ENCODE measurements at places on chromosomes 5 and 9.

- DNase-seq = no peak
Observed at GRCh38 chr5:147869112-147869511, 9.4 kb upstream of the SCGB3A2 start.

DNA sequence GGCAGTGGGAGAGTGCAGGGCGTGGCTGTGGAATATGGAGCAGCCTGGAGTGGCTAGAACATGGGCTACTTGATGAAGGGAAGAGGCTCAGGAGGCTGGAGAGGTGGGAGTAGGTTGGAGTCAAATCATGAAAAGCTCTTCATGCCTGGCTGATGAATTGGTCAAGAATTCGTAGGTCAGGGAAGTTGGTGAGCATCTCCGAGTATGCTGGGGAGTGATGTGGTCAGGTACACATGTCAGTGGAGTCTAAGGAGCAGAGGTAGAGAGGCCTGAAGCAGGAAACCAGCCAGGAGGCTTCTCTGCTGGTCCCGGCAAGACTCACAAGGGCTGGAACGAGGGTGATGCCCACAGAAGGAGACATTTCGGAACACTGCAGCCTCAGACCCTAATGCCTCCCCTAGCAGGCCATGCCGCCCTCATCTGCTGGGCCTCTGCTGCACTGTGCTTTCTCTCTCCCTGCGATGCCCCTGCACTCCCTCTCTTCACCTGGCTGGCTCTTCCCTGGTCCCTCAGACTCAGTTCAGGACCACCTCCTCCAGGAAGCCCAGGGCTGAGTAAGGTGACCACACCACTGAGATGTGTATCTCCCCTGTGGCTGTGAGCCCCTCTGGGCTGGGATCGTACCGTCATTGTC is 33.6 kb downstream of the TMOD1 start:
- DNase-seq = no peak

GRCh38 chr9:72292874-72293607 is 72.0 kb downstream of the ZFAND5 start:
- DNase-seq = no peak

GRCh38 chr9:23438299-23438907 is 387.6 kb downstream of the ELAVL2 start:
- no peak for DNase-seq

GRCh38 chr9:123319541-123320339 is 36.3 kb upstream of the CRB2 start:
- no peak for DNase-seq

DNA sequence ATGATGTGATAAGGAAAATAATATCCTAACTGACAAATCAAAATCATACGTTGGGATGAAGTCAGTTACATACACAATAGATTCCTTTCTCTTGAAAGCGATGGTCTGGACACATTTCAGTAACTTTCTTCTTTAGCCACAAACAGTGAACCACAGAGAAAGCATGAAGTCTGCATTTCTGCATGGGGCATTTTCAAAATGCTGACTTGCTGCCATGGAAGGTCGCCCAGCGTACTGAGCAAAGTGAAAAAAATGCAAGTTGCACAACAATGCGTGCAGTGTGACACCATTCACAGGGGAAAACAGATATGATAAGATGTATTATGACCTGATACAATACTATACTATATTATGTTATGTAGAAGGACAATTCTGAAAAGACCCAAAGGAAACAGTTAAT is 146.3 kb downstream of the SNX18 start:
- no peak for DNase-seq

GRCh38 chr5:124262470-124262869 is 484.0 kb downstream of the ZNF608 start:
- no peak for DNase-seq

DNA sequence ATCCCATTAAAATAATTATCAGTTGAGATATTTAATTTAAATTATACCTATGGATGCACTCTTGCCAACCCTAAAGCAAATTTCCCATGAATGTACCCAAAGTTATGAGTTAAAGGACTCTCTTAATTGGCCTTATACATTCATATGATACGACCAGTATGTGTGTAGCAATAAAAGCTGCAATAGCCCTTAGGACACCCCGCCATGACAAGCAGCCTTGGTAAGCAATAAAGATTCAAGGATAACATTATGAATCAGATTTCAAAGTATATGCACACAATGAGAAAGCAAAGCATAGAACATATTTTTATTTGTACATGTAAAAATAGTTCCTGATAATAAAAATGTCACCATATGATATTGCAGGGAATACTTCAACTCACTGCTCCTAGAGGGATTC is 1699.3 kb upstream of the CDH9 start:
- no peak for DNase-seq

- DNase-seq = no peak
Observed at GRCh38 chr5:88394536-88395175, 126.0 kb upstream of the TMEM161B start.

DNA sequence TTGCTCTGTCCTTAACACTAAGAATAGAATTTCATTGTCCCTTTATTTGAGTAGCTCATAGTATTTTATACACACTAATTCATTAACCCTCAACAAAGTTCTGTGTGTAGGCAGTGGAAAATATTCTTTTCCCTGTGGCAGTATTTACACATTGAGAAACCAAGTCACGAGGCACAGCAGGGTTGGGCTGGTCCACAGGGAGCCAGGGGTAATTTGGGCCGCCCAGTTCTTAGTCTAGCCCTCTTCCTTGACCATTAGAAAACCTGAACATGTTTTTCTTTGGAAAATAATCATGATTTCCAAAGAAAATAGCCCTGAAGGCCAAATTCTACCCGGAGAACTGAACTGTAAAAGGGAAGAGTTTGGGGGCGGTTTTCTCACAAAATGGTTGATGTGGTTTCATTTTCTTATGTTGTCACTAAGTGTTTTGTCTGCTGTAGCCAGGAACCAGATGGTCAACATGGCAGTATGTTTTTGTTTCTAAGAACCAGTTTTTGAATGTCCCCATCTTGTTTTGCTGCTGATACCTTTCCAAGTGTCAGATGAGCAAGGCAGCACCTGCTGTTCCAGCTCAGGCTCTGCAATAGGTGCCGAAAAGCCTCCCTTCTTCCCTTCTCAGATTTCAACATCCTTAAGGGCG is 29.6 kb downstream of the ARHGEF28 start:
- DNase-seq = no peak

- DNase-seq = no peak
Observed at GRCh38 chr5:77431286-77431685, 60.8 kb downstream of the WDR41 start.

- no peak for DNase-seq
Observed at GRCh38 chr5:61887271-61887670, 418.7 kb upstream of the KIF2A start.

GRCh38 chr5:78353520-78353919 is 6.9 kb upstream of the SCAMP1 start:
- DNase-seq = no peak

DNA sequence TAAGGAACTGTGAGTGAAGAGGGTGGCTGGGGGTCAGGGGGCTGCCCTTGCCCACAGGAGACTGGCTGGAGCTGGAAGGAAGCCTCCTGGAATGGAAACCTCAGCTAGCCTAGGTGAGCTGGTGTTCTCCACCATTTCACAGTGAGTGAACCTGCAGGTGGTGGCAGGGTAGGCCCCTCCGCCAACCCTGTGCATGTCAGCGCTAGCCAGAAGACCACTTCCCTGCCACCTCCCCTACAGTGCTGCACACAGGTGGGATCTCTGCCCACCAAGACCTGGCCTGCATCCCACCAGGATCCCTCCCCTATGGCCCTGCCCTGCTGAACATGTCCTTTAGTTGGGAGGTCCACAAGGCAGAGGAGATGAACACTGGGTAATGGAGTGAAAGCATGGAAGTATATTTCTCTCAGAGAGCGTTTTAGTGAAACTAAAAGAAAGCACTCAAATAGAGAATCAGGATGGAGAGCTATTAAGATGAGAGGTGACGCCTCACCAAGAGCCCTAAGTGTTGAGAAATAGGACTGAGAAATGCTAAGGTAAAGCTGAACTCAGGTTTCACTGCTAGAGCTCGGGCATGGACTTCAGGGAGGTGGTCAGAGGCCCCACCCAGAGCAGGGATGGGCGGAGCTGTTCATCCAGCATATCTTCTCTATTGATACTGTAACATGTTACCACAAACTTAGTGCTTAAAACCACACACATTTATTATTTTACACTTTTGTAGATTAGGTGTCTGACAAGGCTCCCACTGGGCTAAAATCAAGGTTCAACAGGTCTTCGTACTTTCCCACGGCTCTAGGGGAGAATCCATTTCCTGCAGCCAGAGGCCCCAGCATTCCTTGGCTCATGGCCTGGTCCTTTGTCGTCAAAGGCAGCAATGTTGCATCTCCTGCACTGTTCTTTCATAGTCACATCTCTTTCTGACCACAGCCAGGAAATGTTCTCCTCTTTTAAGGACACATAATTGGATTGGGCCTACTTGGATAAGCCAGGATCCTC is 83.2 kb downstream of the DIRAS2 start:
- DNase-seq = no peak

DNA sequence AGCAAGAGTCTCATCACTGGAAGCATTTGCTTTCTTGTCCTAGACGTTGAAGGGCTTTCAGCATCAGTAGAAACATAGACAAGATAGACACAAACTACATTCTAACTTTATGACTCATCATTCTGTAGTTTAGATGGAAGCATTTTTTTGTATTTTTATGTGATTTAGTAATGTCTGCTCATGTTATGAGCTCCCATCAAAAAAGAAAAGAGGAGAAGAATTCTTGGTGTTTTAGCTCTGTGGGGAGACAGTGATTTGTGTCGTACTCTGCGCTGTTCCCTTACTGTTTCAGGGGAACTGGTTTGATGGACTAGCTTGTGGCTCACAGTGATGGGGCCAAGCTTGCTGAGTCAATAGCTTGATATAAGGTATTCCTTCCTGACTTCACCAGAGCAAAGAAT is 159.2 kb upstream of the WWC1 start:
- no peak for DNase-seq

DNA sequence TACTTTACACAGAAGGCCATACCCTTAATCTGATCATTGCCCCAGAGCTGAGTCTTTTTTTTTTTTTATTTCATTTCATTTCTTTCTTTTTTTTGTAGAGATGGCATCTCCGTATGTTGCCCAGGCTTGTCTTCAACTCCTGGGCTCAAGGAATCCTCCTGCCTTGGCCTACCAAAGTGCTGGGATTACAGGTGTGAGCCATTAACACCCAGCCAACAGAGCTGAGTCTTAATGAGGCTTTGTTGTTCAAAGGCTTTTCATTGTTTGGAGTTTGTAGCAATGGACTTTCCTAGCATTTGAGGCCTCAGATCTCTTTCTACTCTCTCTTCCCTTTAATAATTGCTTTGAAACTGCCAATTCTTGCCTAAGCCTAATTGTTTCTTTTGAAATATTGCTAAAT is 176.5 kb upstream of the FBN2 start:
- no peak for DNase-seq

DNA sequence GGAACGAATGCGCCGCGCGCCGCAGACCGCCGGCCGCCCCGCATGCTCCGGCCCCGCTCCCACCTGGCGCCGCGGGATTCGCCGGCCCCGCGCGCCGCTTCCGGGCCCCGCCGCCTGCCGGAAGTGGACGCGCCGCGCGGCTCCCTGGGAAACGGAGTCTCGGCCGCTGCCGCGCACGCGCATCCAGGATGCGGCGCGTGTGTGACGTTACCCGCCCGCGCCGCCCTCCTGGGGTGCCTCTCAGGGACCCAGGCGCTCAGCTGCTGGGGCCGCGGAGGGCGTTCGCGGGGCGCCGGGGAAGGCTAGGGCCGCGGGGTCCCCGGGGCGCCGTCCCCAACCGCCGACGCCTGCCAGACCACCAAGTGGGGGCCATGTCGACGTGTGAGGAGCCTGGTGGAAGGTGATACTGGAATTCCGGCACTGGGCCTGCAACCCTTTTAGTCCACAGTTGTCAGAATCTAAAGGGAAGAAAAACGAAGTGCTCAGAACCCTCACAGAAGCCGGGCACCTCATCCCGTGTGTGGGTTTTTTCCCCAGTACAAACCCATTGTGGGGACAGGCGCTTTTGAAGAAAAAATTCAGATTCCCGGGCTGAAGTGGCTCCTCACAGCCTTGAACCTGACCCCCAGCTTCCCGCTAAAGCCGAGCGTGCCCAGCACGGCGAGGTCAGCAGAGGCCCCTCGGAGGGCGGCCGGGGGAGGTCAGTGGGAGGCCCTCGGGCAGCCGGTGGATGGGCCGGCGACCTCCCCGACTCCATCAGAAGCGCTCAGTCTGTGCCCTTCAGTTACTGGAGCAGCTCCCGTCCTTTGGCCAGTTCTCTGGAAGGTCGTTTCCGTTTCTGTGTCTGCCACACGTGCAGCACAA is at the start of gene CLPTM1L:
TSS of gene CLPTM1L (minus strand) at position 125 of the 864 bp plus-strand sequence. CDS start 258 bp downstream, outside the sequence.
- DNase-seq = no peak

- DNase-seq = no peak
Observed at GRCh38 chr5:166068547-166069335, 2222.7 kb upstream of the WWC1 start.

DNA sequence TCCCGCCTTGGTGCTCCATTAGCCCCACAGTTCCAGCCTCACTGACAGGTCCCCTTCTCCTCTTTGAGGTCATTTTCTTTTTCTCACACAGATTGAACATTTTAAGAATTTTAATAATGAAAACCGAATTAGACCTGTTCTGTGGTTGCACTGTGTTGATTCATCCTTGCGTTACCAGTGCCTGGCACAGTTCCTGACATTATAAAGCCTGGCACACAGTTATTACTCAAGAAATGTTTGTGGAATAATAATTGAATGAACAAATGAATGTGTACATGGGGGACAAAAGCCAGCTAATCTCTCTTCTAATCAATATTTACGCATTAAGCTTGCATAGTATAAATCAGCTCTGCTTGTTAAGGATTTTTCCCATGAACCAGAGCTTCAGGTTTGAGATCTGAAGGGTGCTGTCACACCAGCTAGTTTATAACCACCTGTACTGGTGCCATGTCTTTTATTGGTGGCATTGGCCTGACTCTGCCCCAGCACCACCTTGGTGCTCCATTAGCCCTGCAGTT is 80.0 kb downstream of the SV2C start:
- DNase-seq = no peak

- DNase-seq = no peak
Observed at GRCh38 chr5:172906888-172907287, 52.3 kb upstream of the RPL26L1 start.

- DNase-seq = no peak
Observed at GRCh38 chr5:4563400-4563799, 576.7 kb upstream of the ADAMTS16 start.

DNA sequence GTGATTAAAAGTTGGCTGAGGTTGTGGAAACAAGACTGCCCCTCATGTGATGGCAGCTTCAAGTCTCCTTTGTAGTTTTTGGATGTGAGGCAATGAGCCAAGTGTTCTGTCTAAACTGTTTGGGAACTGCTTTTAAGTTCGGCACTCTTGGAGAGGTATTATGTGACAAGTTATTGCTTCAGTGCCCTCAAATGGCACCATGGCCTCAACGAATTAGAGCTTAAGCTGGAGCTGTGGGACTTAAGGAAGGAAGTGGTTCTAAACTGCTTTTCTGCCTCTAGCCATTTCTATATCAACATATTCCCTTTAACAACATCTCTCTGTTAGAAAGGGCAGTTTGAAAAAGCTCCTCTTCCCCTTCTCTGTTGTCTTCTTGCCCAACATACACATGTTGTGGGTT is 227.7 kb downstream of the RFK start:
- DNase-seq = no peak

Measured in cortex of kidney (tissue), 1 donor.